ENCODE measurements at places on chromosomes 6 and 20.
A peak's percentile ranks its signal among the peaks of the same experiment; 100 is the strongest.

GRCh38 chr6:151403919-151404308, 12.6 kb upstream of the ZBTB2 start:
- no peak for DNase-seq

- DNase-seq = peak; percentile 49
These were observed 18.5 kb upstream of the C6orf141 start for GRCh38 chr6:49531774-49532569.

DNA sequence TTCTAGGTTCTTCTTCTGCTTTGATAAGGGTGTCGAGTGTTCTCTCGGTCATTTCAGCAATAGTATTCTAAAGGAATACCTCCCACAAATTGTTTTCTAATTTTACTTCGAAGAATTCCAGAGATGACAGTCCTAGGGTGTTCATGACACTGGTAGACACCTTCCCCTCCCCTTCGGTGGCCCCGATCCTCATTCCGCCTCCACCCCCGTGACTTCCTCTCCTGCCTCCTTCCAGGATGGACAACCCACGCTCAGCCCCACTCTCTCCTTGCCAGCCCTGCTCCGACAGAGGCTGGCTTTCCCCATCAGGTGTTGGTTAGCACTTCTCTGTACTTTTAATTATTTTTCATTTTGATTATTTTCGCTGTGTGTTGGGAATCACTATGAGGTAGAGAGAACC, 254.8 kb upstream of the QKI start:
- no peak for DNase-seq

- peak; percentile 33 for DNase-seq
These were observed 92.8 kb downstream of the ATRN start for GRCh38 chr20:3563548-3564177.

- peak; percentile 92 for DNase-seq
These were observed 264.7 kb downstream of the DLL1 start for GRCh38 chr6:170025935-170026750.

DNA sequence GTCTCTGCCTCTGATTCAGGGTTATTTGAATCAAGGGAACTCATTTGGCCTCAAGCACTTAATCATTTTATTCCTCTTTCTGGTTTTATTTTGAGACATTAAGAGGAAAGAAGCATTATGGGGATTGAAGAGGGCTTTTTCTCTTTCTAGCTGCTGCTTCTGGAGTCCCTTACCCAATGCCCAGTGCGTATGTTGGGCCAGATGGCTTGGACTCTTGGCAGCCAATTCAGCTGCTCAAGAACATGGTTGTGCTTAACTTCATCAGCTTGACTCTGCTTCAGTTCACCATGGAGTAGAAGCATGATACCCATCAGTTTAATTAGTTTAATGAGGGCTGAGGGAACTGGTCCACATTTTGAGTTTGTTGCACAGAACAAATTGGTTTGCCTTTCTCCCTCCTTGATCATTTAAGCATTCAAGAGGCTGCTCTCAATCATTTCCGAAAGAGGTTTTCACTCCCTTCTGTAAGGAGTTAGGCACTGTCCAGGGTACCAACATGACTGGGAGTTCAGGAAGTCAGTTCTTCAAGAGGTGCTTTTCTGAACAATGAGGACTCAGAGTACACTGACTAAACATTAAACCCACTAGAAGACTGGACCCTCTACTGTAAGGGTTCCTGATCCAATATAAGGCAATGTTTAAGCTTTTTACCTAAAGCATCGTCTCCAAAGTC, 14.6 kb downstream of the PDYN start:
- no peak for DNase-seq

DNA sequence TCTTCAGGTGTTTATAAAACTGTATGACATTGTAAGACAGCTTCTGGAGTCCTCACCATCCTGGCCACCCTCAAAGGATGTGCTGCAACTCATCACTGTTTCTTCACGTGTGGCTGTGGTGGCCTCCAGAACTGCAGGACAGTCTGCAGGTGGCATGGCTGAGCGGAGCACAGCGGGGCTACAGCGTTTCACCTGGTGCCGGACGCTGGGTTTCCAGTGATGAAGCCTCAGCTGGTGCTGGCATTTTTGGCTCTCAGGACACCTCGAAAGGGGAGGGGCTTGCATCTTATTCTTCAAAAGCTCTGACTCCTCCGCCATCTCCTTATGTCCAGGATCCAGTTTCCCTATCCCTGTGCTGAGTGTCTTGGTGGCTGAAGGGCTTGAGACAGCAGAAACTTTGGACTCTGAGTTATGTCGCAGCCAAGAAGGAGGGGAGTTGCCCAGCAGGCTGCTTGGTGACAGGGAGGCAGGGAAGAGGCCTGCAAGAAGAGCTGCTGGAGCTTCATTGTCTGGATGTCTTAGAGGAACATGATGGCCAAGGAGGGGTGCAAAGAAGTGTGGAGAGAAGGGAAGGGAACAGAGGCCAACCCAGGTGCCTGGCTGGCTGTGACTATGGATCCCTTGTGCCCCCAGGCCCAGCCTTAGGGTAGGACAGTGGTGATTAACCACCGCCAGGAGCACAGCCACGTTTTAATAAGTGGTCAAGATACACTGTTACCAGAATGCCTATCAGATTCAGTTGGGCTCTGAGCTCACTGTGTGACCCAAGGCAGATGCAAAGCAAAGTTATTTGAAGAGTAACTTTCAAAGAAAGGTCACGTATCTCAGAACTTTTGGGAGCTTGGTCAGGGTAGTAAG, 58.7 kb downstream of the GTF2H5 start:
- DNase-seq = no peak

GRCh38 chr6:132131758-132132157, 180.6 kb upstream of the CCN2 start:
- DNase-seq = no peak

GRCh38 chr20:25380945-25381614, 9.6 kb downstream of the ABHD12 start:
- DNase-seq = no peak
